ENCODE measurements at places on chromosomes 16 and 17.

GRCh38 chr17:74373838-74374606 is 6.7 kb downstream of the GPR142 start:
- DNase-seq = no peak

DNA sequence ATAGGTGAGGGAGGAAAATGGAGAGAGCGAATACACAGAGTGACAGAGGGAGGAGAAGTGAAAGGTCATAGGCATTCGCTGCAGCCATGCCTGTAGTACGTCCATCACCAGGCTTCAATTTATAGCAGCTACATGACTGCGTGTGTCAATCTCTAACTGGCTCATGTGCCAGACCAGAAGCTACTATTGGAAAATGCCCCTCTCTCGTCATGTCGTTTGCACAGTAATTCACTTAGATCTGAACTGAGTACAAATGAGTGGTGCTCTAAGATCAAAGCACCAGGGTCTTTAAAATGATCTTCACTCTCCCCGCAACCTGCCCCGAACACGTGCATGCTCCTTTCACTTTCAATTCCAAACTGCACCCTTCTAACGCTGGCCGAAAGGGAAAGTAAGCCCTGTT is 51.3 kb downstream of the ADCY9 start:
- peak; percentile 68 for DNase-seq

- DNase-seq = peak; percentile 57
Measured at GRCh38 chr17:35612924-35613521, 25.9 kb downstream of the AP2B1 start.

- no peak for DNase-seq
Measured at GRCh38 chr16:84572096-84572495, 45.8 kb downstream of the COTL1 start.

DNA sequence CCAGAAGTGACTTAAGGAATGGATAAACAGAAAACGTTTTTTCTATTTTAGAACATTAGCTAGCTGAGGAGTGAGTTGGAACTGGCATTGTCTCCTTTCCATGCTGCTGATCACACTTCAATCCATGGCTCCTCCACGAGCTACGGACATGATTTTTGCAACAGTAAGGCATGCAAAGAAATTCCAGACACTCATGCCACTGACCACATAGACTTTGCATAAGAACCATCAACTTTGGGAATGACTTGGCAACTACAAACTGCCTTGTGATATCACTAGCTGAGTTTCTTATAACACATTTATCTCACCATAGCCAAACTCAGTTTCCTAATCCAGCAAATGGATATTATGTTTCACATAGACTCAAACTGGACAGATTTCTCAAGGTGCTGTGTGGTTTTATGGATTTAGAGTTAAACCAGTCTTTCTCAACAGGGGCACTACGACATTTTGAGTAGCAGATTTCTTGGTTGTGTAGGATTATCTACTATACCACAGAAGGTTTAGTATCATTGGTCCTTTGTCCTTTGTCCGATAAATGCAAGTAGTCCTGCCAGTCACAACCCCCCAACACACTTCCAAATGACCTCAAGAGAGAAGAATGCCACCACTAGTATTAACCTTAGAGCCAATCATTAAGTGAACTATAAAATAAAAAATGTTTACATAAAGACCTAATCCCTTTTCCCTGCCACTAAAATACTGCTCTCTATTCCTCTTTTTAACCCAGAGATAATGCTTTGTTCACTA is 48.3 kb upstream of the C17orf78 start:
- no peak for DNase-seq

Measured in activated CD4-positive, alpha-beta T cell treated with anti-CD3 and anti-CD28 coated beads, Interleukin-2, amount 10 ng/mL, durations not matched to agents 7 days and 5 days (primary cell).